ENCODE measurements at places on chromosomes 5 and 9. TPM values are rescaled to one million over a fixed set of nuclear protein-coding genes. Genes with fewer than 3 reads are reported as not detected.

DNA sequence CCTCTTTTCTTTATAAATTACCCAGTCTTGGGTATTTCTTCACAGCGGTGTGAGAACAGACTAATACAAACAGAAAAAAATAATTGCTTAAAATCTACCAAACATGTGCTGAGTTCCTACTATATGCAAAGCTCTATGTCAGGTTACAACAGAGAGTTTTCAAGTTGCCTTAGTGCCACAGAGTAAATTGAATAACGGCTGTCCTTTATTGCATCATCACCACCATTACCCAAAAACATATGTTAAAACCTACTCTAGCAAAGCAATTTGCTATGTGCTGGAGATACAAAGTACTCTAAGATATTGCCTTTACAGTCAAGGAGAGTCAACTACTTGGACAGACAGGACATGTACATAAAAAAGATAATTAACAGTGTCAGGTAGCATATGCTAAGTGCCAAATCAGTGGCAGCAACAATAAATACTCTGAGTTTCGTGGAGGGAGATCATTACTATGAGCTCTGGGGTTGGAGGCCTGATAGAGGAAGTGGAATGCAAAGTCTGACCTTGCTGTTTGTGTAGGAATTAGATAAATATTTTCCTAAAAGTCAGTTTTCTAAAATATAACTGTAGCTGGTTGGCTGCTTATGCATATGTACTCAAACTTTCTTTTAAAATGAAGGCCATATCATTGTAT lies 1058.7 kb upstream of the WWC1 start:
- H3K4me3 ChIP-seq, result no peak overlapping the region
- peak overlapping the region; percentile 6 for H3K27ac ChIP-seq
- no peak for DNase-seq
- no peaks in the 10 kb centered on the region for H3K27me3 ChIP-seq
- peaks cover 7% of the 10 kb centered on the region for H3K4me1 ChIP-seq

- H3K27ac ChIP-seq, result no peak overlapping the region
- DNase-seq, result no peak
- H3K36me3 ChIP-seq, result no peaks in the 10 kb centered on the region
Measured at GRCh38 chr5:34519489-34520220, 136.5 kb upstream of the RAI14 start.

- H3K4me1 ChIP-seq, result peaks cover 51% of the 10 kb centered on the region
- DNase-seq, result no peak
- H3K4me3 ChIP-seq, result peak overlapping the region; percentile 7
- H3K27ac ChIP-seq, result peak overlapping the region; percentile 93
- no peaks in the 10 kb centered on the region for H3K27me3 ChIP-seq
Measured at GRCh38 chr9:22238809-22239684, 207.6 kb upstream of the DMRTA1 start.

- no peak overlapping the region for H3K4me3 ChIP-seq
- peaks cover 16% of the 10 kb centered on the region for H3K4me1 ChIP-seq
- H3K36me3 ChIP-seq, result no peaks in the 10 kb centered on the region
- DNase-seq, result no peak
- H3K27me3 ChIP-seq, result peaks cover 8% of the 10 kb centered on the region
Measured at GRCh38 chr5:175691761-175692160, 33.9 kb downstream of the HRH2 start.

GRCh38 chr9:124110307-124110915 lies 98.8 kb downstream of the LHX2 start:
- H3K27ac ChIP-seq, result no peak overlapping the region
- H3K4me1 ChIP-seq, result no peaks in the 10 kb centered on the region
- no peaks in the 10 kb centered on the region for H3K36me3 ChIP-seq
- DNase-seq, result peak; percentile 87
- H3K27me3 ChIP-seq, result peaks cover 42% of the 10 kb centered on the region
- H3K4me3 ChIP-seq, result no peak overlapping the region

- DNase-seq, result no peak
- H3K36me3 ChIP-seq, result no peaks in the 10 kb centered on the region
- H3K27ac ChIP-seq, result peak overlapping the region; percentile 95
- no peaks in the 10 kb centered on the region for H3K27me3 ChIP-seq
Measured at GRCh38 chr5:61327760-61328753, 4.0 kb upstream of the ZSWIM6 start.

- H3K4me1 ChIP-seq, result peaks cover 40% of the 10 kb centered on the region
- no peaks in the 10 kb centered on the region for H3K36me3 ChIP-seq
- peaks cover 72% of the 10 kb centered on the region for H3K27me3 ChIP-seq
- H3K4me3 ChIP-seq, result no peak overlapping the region
- DNase-seq, result no peak
Measured at GRCh38 chr9:126609191-126609590, 4.5 kb upstream of the LMX1B start.

GRCh38 chr5:169812786-169813185 lies 167.5 kb downstream of the INSYN2B start:
- DNase-seq, result no peak
- no peak overlapping the region for H3K4me3 ChIP-seq
- H3K36me3 ChIP-seq, result no peaks in the 10 kb centered on the region
- H3K27me3 ChIP-seq, result peaks cover 55% of the 10 kb centered on the region
- peaks cover 2% of the 10 kb centered on the region for H3K4me1 ChIP-seq

The KCNMB1 gene
- 0.22 TPM for total RNA-seq

The SYK gene
- total RNA-seq, result 3.8 TPM

DNA sequence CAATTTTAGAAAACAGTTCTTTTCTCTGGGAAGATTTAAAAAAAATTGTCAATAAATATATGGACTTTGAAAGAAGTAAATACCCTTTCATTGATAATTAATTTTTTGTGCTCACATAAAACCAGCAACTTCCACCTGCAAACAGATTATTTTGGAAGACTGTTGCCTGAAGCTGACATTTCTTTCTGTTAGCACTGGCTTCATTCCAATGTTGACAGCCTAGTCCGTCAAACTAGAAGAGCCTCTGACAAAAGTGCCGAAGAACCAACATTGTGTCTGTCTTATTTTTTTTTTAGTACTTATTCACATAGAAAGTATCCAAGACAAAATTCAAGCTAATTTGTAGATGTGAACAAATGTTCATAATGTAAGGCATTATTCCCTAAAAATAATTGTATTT lies 108.6 kb upstream of the TMEM161B start:
- no peaks in the 10 kb centered on the region for H3K36me3 ChIP-seq
- no peaks in the 10 kb centered on the region for H3K4me1 ChIP-seq
- no peaks in the 10 kb centered on the region for H3K27me3 ChIP-seq
- no peak overlapping the region for H3K27ac ChIP-seq

DNA sequence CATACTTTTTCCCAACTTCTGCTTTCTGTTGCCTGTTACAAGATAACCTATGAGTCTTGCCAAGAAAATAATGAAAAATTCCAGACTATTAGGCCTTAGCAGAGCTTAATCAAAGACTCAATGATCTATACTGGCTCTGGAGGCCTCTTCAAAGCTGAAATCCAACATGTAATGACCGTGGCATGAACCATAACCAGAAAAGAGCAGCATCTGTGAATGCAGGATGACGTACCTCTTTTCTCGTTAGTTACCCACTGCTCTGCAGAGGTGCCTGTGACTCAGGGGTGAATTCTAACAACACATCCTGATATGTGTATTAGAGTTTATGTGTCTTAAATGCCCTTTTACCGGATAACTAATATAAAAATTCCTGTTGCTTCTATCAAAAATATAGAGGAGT lies 645.4 kb downstream of the PRELID2 start:
- H3K27me3 ChIP-seq, result peaks cover 1% of the 10 kb centered on the region
- H3K4me1 ChIP-seq, result no peaks in the 10 kb centered on the region
- H3K27ac ChIP-seq, result no peak overlapping the region
- no peak for DNase-seq

- H3K4me1 ChIP-seq, result peaks cover 16% of the 10 kb centered on the region
- DNase-seq, result no peak
- no peaks in the 10 kb centered on the region for H3K27me3 ChIP-seq
- H3K4me3 ChIP-seq, result no peak overlapping the region
Measured at GRCh38 chr5:143084407-143084806, 314.2 kb downstream of the ARHGAP26 start.

GRCh38 chr9:109852556-109852955 lies 72.6 kb downstream of the PALM2AKAP2 start:
- H3K36me3 ChIP-seq, result peaks cover 10% of the 10 kb centered on the region
- no peak overlapping the region for H3K27ac ChIP-seq
- peaks cover 15% of the 10 kb centered on the region for H3K4me1 ChIP-seq
- DNase-seq, result no peak

The OR1Q1 gene
- total RNA-seq, result not detected

- no peak overlapping the region for H3K27ac ChIP-seq
- peaks cover 10% of the 10 kb centered on the region for H3K36me3 ChIP-seq
- no peak overlapping the region for H3K4me3 ChIP-seq
- H3K4me1 ChIP-seq, result peaks cover 11% of the 10 kb centered on the region
- H3K27me3 ChIP-seq, result no peaks in the 10 kb centered on the region
Measured at GRCh38 chr9:99128133-99128406, 23.2 kb downstream of the TGFBR1 start.

DNA sequence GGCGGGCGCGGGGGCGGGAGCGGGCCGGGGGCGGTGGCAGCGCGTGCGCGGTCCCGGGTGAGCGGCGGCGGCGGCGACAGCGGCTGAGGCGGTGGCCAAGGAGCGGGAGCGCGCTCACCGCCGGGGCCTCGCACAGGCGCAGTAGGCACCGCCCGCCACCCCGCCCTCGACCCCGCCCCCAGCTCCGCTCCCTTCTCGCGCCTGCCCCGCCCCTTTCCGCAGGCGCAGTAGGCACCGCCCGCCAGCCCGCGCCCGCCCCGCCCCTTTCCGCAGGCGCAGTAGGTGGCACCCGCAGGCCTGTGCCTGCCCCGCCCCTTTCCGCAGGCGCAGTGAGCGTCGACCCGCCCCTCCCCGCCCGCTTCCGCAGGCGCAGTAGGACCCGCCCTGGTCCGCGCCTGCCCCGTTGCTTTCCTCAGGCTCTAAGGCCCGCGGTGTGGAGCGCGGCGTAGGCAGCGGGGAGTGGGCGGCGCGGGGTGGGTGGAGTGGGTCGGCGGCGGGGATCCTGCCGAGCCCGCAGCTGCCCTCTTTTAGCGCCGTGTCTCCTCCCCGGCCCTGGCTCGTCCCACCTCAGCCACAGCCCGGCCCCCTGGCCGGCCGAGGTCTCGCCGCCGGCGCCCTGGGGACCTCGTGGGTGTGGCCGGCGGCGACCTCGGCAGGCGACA lies at the start of gene CAMSAP1:
TSS of gene CAMSAP1 (minus strand) at position 116 of the 662 bp plus-strand sequence. CDS start 387 bp downstream, outside the sequence.
- peaks cover 48% of the 10 kb centered on the region for H3K4me1 ChIP-seq
- no peaks in the 10 kb centered on the region for H3K27me3 ChIP-seq
- H3K4me3 ChIP-seq, result peak within 1 kb of the TSS; percentile 86
- peaks cover 25% of the 10 kb centered on the region for H3K36me3 ChIP-seq
- peak; percentile 96 for DNase-seq

The SLCO6A1 gene
- 6.2 TPM for total RNA-seq

- peaks cover 28% of the 10 kb centered on the region for H3K4me1 ChIP-seq
- no peak for DNase-seq
- no peak overlapping the region for H3K27ac ChIP-seq
- H3K27me3 ChIP-seq, result no peaks in the 10 kb centered on the region
Measured at GRCh38 chr5:39700523-39700922, 275.7 kb upstream of the DAB2 start.

The PCDHB16 gene
- total RNA-seq, result 24.6 TPM

DNA sequence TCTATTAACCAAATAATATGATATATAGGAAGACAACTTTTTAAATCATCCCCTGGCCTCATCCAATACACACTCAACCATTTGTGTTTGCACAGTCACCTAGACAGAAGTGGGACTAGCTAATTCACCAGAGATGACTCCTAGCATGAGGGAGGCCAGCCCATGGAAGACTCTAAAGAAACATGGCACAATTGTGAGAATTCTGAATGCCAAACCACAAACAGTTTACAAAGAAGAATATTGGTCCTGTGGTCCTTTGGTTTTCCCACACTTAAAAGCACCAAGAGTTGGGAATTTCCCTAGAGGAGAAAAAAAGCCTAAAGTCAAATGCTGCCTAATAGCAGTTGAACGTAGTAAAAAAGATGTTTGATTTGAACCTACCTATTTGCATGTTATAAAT lies 609.9 kb downstream of the ACTL7B start:
- no peak overlapping the region for H3K27ac ChIP-seq
- H3K4me1 ChIP-seq, result peaks cover 3% of the 10 kb centered on the region
- no peak overlapping the region for H3K4me3 ChIP-seq
- no peaks in the 10 kb centered on the region for H3K36me3 ChIP-seq

The TMEM174 gene
- not detected for total RNA-seq

- no peaks in the 10 kb centered on the region for H3K36me3 ChIP-seq
- DNase-seq, result no peak
Measured at GRCh38 chr9:83698976-83699585, 8.7 kb downstream of the UBQLN1 start.
